Naive B cell (primary cell): ENCODE measurements at places on chromosomes 7 and 10. TPM values are rescaled to one million over a fixed set of nuclear protein-coding genes. Genes with fewer than 3 reads are reported as not detected.

- no peak overlapping the region for H3K4me3 ChIP-seq
- H3K27ac ChIP-seq: no peak overlapping the region
- peaks cover 30% of the 10 kb centered on the region for H3K27me3 ChIP-seq
Observed at GRCh38 chr10:7707858-7708622, 4.9 kb downstream of the ITIH2 start.

DNA sequence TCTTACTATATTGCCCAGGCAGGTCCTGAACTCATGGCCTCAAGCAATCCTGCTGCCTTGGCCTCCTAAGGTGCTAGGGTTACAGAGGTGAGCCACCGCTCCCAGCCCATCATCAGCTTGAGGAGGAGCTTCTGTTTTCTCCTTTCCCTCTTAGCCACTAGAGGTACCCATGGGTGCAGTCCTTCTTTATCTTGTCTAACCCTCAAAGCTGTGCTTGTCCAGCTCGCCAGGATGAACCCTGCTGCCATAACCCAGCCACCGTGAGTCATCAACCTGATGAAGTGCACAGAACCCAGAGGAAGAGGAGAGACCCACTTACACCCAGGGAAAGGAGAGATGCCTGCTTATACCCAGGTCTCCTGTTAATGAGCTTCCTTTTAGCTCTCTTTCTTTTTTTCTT lies 133.4 kb downstream of the CUL2 start:
- DNase-seq: no peak
- no peaks in the 10 kb centered on the region for H3K27me3 ChIP-seq
- H3K4me3 ChIP-seq: no peak overlapping the region
- no peaks in the 10 kb centered on the region for H3K4me1 ChIP-seq

The BMPR1A gene
- polyA plus RNA-seq: 1.1 TPM

- H3K27ac ChIP-seq: peak overlapping the region; percentile 54
- no peak overlapping the region for H3K4me3 ChIP-seq
- peaks cover 6% of the 10 kb centered on the region for H3K4me1 ChIP-seq
- H3K27me3 ChIP-seq: no peaks in the 10 kb centered on the region
- DNase-seq: no peak
- no peaks in the 10 kb centered on the region for H3K36me3 ChIP-seq
Observed at GRCh38 chr7:36192053-36192824, 39.2 kb downstream of the EEPD1 start.

GRCh38 chr7:4725014-4725849 lies 43.1 kb downstream of the FOXK1 start:
- DNase-seq: peak; percentile 62
- peak overlapping the region; percentile 93 for H3K4me3 ChIP-seq
- peak overlapping the region; percentile 91 for H3K27ac ChIP-seq
- no peaks in the 10 kb centered on the region for H3K27me3 ChIP-seq
- peaks cover 46% of the 10 kb centered on the region for H3K4me1 ChIP-seq

DNA sequence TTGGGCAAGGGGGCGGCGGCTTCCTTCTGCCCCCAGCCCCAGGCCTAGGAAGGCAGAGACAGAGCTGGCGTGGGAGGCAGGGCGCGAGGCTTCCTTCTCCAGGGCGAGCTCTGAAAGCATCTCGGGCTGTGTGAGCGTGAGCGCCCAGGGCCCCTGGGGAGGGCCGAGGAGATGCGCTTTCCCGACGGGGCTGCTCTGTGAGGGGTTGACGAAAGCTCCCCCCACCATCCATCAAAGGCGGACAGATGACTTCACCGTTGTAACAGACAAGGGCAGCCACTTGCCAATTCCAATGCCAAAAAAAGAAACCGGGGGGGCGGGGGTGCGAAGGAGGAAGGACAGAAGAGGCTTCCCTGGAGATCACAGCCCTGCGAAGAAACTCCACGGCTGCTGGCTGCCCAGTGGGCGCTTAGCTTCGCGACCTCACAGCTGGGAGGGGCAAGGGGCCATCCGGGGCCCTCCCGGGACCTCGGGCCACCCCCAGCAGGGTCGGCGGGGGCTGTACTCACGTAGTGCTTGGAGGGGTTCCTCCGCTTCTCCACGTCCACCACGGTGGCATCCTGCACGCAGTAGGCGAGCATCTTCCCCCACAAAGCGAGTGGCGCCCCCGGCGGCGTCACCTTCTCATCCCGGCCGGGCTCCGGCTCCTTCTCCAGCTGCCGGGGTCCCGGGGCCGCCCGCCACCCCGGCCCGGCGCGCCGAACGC lies 537 bp downstream of the SH3PXD2A start:
- H3K4me3 ChIP-seq: peak overlapping the region; percentile 89
- peaks cover 20% of the 10 kb centered on the region for H3K4me1 ChIP-seq
- peak overlapping the region; percentile 69 for H3K27ac ChIP-seq
- no peak for DNase-seq

The ACTR3C gene
- polyA plus RNA-seq: 5.3 TPM

DNA sequence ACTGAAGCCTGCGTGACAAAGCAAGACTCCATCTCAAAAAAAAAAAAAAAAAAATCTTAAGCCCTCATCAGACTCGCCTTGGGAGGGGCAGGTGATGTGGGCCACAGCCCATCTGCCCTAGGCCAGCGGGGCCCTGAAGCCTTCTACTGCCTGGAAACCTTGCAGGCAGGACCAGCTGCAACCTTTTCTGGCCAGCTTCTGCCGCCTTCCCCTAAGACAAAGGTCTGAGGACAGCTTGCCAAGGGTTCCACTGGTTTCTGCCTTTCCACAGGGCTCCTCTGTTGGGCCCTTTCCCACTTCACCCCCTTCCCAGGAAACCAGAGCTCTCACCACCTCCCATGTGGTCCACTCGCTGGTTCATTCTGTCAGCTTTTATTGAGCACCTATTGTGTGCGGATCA lies 35.2 kb downstream of the UBTD1 start:
- no peaks in the 10 kb centered on the region for H3K36me3 ChIP-seq
- H3K27ac ChIP-seq: no peak overlapping the region
- H3K4me1 ChIP-seq: no peaks in the 10 kb centered on the region

The CBLL1 gene
- 68.2 TPM for polyA plus RNA-seq

The PRTFDC1 gene
- not detected for polyA plus RNA-seq

DNA sequence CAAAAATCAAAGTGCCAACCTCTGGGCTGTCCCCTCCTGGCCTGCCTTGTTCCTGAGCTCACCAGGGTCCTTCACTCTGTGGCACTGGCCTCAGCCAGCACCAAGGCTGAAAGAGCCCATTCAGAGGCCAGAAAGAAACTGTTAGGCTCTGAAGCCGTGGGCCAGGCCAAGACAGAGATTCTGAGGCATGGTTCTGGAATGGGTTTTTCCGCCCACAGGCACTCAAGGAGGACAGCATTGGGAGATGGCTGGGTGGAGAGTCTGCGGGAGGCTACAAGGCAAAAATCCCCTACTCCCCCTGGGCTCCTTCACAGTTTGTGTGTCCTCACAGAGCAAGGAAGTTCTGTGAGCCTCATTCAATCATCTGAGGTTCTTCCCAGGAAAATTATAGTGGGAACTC lies 31.7 kb downstream of the GRIFIN start:
- no peak overlapping the region for H3K4me3 ChIP-seq
- H3K27me3 ChIP-seq: no peaks in the 10 kb centered on the region
- H3K36me3 ChIP-seq: no peaks in the 10 kb centered on the region
- peaks cover 12% of the 10 kb centered on the region for H3K4me1 ChIP-seq

DNA sequence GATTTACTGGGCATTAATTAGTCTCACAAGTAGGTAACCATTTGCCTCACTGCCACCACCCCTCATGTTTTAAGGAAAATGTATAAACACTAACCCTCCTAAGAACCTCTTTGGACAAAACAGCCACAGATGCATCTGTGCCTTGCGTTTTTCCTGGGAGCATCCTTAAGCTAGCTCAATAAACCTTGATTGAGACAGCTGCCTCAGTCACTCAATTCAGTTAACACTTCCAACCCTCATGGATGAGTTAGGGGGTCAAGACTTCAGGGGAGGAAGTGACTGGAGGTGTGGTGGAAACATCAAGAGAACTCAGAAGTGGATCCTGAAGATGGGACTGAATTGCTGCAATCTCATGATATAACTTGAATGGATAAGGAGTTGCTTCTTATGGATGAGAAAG lies 31.5 kb downstream of the CUL2 start:
- H3K27me3 ChIP-seq: no peaks in the 10 kb centered on the region
- peaks cover 12% of the 10 kb centered on the region for H3K4me1 ChIP-seq
- peaks cover 18% of the 10 kb centered on the region for H3K36me3 ChIP-seq
- no peak for DNase-seq
- H3K27ac ChIP-seq: peak overlapping the region; percentile 18

DNA sequence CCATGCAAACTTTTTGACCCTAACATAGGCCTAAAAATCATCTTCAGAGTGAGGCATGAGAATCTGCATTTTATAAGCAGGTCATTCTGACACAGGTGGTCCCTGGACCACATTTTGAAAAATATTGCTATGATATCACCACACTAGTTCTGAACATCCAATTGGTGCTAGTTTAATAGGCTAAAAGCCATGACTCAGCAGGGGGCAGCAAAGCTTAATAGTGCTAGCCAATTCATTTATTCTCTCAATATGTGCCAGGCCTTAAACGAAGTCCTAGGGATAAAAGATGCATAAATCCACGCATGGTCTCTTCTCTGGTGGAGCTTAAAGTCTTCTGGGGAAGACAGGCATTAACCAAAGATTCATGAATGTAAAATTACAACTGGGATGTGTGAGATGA lies 10.2 kb upstream of the SLC25A28 start:
- H3K27ac ChIP-seq: no peak overlapping the region
- H3K36me3 ChIP-seq: no peaks in the 10 kb centered on the region
- H3K4me3 ChIP-seq: no peak overlapping the region
- no peak for DNase-seq
- H3K4me1 ChIP-seq: no peaks in the 10 kb centered on the region

The SLC29A3 gene
- polyA plus RNA-seq: 4.9 TPM

DNA sequence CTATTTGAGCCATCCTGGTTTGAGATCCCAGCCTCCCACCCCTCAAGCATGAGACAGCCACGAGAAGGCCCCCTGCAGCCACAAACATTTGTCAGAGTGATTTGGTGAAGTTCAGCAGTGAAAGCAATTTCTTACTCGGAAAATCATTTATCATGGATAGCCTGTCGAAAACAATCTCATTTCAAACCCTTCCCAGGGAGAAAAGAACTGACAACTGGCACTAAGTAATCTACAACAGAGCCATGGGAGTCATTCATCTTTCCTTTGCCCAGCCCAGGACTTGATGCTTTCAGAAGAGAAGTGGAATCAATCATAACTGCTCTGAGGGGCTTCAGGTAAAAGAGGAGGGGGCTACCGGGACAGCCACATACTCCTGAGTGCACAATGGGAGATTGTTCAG lies 411.2 kb downstream of the KCNMA1 start:
- H3K4me3 ChIP-seq: no peak overlapping the region
- H3K4me1 ChIP-seq: no peaks in the 10 kb centered on the region
- no peak for DNase-seq
- H3K27ac ChIP-seq: no peak overlapping the region

GRCh38 chr10:30460121-30460520 lies 26.1 kb downstream of the MAP3K8 start:
- H3K36me3 ChIP-seq: peaks cover 11% of the 10 kb centered on the region
- H3K4me1 ChIP-seq: peaks cover 44% of the 10 kb centered on the region
- DNase-seq: no peak
- H3K4me3 ChIP-seq: no peak overlapping the region
- peak overlapping the region; percentile 62 for H3K27ac ChIP-seq

DNA sequence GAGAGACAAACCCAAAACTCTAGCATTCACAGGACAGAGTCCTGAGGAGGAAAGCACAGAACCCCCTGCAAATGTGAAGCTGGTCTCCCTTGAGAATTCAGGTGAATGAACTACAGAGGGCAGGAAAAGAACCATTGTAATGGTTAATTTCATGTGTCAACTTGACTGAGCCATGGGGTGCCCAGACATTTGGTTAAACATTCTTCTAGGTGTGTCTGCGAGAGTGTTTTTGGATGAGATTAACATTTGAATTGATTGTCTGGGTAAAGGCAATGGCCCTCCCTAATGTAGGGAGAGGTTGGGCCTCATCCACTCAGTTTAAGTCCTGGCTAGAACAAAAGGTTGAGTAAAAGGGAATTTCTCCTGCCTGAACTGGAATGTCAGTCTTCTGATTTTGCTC lies 15.7 kb upstream of the CDK1 start:
- H3K4me1 ChIP-seq: no peaks in the 10 kb centered on the region
- H3K36me3 ChIP-seq: no peaks in the 10 kb centered on the region
- no peak for DNase-seq
- no peak overlapping the region for H3K4me3 ChIP-seq
- peak overlapping the region; percentile 86 for H3K27ac ChIP-seq
- H3K27me3 ChIP-seq: peaks cover 6% of the 10 kb centered on the region

- no peaks in the 10 kb centered on the region for H3K27me3 ChIP-seq
- no peak overlapping the region for H3K4me3 ChIP-seq
- peaks cover 25% of the 10 kb centered on the region for H3K36me3 ChIP-seq
- no peak overlapping the region for H3K27ac ChIP-seq
- no peak for DNase-seq
- H3K4me1 ChIP-seq: peaks cover 7% of the 10 kb centered on the region
Observed at GRCh38 chr10:129717816-129718547, 246.1 kb downstream of the EBF3 start.

DNA sequence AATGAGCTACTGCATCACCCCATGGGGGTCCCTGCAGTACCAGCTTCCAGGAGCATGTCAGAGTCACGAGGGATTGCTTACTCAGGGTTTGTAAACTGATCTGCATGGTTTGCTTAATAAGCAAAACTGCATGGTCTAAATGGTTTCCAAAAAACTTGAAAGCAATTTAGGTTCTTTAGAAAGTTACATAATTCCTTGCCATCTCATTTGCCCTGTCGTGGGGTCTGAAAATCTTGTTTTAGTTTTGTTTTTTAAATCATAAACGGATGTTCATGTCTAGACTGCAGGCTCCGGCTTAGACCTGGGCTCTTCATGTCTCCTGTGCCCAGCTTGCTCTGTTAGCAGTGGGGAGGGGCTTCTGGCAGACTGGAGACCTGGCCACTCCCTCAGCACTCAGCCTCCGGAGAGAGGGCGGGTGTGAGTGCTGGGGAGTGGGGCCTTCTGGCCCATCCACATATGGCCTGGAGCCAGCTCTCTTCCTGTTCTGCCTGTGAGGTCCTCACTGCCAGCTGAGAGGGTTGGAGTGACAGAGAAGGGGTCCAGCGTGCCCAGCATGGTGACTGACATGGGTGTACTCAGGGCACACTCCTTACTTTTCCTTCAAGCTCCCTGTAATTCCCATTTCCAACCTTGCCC lies 17.5 kb downstream of the PRF1 start:
- no peaks in the 10 kb centered on the region for H3K36me3 ChIP-seq
- no peaks in the 10 kb centered on the region for H3K27me3 ChIP-seq
- DNase-seq: no peak
- H3K4me3 ChIP-seq: no peak overlapping the region

GRCh38 chr10:11604865-11605650 lies 6.4 kb downstream of the USP6NL start:
- peak overlapping the region; percentile 78 for H3K4me3 ChIP-seq
- no peaks in the 10 kb centered on the region for H3K27me3 ChIP-seq
- peak overlapping the region; percentile 92 for H3K27ac ChIP-seq
- H3K36me3 ChIP-seq: no peaks in the 10 kb centered on the region
- peak; percentile 39 for DNase-seq

DNA sequence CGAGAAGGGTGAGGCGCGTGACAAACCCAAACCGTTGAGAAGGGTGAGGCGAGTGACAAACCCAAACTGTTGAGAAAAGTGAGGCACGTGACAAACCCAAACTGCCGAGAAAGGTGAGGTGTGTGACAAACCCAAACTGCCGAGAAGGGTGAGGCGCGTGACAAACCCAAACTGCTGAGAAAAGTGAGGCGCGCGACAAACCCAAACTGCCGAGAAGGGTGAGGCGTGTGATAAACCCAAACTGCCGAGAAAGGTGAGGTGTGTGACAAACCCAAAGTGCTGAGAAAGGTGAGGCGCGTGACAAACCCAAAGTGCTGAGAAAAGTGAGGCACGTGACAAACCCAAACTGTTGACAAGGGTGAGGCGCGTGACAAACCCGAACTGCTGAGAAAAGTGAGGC lies 25.0 kb downstream of the ESYT2 start:
- peaks cover 6% of the 10 kb centered on the region for H3K36me3 ChIP-seq
- H3K27me3 ChIP-seq: no peaks in the 10 kb centered on the region
- no peak overlapping the region for H3K4me3 ChIP-seq
- H3K27ac ChIP-seq: no peak overlapping the region

The IGF2BP3 gene
- polyA plus RNA-seq: not detected
